ENCODE measurements at places on chromosomes 12 and 14. TPM values are rescaled to one million over a fixed set of nuclear protein-coding genes. Genes with fewer than 3 reads are reported as not detected.

The ADAM20 gene
- 0.85 TPM for total RNA-seq

The TMPRSS12 gene
- total RNA-seq, result 0.45 TPM

The CIROP gene
- total RNA-seq, result 0.40 TPM

The INSM2 gene
- total RNA-seq, result 0.12 TPM

- no peak for DNase-seq
Measured at GRCh38 chr14:51116682-51117081, 21.8 kb upstream of the TRIM9 start.

DNA sequence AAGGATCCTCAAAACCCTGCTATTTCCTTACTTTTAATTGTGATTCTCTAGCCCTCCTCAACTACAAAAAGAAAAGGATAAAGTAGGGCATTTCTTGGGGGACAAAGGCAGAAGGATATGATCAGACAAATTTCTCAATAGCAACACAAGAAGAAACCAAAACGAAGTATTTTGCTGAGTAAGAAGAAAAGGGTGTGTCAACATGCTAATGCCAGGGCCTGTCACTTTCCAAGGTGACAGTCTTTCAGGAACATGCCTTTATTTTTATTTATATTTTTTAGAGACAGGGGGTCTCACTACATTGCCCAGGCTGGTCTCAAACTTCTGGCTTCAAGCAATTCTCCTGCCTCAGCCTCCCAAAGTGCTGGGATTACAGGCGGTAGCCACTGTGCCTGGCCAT is 39.8 kb downstream of the CBX5 start:
- no peak for DNase-seq

DNA sequence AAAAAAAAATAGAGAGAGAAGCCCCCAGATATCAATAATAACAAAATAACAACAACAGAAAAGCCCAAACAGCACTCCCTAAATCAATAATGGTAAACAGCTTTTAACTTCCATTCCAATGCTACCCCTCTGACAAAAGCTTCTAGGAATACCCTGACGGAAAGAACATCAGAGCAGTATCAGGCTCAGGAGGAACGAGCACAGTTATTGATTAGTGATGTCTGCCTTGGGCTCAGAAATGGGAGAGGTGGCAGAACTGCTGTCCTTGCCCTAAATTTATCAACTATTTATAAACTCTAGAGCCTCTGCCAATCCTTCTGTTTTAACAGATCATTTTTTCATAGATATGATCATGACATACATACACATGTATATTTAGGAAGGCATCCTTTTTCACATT is 41.9 kb downstream of the P2RX4 start:
- no peak for DNase-seq

DNA sequence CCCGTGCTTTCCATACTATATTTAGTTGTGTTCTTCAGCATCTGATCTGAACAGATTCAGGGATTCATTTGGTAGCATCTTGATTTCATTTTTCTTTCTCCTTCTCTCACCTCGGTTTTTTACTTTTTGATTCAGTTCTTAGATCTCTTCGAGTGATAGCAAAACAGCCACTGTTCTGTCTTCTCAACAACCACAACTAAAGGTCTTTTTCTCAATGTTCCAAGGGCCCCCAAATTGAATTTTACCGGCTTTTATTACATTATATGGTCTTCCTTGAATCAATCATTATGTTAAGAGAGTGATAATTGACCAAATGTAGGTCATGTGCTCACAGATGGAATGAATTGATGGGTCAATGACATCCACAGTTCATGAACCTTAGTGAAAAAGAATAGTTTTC is 164.5 kb upstream of the LMNTD1 start:
- DNase-seq, result no peak

GRCh38 chr12:110780448-110780847 is 37.8 kb upstream of the PPP1CC start:
- DNase-seq, result no peak

DNA sequence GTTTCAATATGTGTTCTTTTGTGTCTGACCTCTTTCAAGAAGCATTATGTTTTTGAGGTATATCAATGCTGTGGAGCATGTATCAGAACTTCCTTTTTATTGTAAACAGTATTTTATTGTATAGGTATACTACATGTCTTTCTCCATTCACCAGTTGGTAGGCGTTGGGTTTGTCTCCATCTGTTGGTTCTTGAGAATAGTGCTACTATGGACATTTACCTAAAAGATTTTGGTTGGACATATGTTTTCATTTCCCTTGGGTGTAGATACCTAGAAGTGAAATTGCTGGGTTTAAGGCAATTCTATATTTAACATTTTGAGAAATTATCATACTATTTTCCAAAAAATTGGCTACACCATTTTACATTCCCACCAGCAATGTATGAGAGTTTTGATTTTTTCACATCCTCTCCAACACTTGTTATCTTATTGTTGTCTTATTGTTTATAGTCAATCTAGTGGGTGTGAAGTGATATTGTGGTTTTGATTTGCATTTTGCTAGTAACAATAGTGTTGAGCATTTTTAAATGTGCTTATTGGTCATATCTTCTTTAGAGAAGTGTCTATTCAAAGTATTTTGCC is 409.2 kb downstream of the IPO8 start:
- no peak for DNase-seq

DNA sequence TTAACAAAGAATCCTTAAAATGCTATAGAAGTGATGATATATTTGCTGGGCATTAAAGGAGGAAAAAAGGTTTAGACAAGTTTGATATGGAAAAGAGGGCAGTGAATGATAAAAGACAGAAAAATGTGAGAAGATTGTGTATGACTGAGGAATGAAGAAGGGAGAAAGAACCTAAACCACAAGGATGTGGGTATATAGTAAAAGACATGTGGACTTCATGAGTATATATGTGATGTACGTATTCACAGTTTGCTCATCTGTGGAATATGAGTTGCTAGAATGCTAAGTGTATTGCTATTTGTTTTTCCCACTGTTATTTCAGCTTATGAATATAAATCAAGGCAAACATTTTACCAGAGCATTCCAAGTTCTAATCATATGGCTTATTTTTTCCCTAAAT is 2.1 kb upstream of the SLC16A7 start:
- DNase-seq, result no peak

DNA sequence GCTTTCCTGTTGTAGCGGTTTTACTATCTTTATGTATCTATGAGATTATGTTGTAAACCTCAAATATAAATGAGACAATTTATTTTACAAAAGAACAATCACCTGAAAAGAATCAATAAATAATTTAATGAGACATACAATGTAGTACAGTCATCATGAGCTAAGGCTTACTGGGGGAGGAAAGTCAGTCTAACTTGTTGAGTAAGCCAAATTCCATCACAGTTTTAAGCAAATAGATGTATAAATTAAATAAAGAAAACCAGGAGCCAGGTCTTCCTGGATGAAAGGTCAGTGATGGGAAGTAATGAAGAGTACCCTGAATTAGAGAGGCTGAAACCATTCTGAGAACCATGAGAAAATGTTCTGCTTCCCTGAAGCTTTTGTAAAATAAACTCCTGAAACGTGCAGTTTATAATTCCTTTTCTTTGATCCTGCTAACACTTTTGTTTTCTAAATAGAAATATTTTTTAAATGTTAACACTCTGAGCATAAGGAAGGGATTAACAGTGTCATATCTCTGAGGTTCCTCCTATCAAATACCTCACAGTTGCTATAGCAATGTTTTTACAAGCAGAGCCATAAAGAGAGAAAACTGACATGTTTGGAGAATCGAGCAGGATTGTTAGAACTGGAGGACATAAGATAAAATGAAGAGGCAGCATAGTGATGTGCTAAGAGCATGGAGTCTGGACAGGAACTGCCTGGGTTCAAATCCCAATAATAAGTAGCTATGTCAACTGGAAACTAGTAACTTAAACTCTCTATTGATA is 444.9 kb upstream of the FOXG1 start:
- DNase-seq, result no peak

DNA sequence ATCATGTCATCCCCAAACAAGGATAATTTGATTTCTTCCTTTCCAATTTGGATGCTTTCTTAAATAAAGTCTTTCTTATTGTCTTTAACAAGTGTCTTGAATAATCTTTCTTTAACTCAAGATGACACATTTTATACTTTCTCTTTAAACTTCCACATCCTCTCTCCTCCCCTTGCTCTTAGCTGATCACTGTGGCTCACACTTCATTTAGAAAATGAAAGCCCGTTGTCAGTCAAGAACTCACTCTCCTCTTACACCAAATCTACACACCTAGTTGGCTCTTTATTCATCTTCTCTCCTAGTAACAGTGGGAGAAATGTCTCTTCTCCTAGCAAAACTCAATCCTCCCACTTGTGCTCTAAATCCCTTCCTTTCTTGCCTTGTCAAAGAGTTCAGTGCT is 10.4 kb upstream of the RMST start:
- no peak for DNase-seq

GRCh38 chr14:61392297-61392696 is 70.9 kb downstream of the PRKCH start:
- DNase-seq, result no peak

DNA sequence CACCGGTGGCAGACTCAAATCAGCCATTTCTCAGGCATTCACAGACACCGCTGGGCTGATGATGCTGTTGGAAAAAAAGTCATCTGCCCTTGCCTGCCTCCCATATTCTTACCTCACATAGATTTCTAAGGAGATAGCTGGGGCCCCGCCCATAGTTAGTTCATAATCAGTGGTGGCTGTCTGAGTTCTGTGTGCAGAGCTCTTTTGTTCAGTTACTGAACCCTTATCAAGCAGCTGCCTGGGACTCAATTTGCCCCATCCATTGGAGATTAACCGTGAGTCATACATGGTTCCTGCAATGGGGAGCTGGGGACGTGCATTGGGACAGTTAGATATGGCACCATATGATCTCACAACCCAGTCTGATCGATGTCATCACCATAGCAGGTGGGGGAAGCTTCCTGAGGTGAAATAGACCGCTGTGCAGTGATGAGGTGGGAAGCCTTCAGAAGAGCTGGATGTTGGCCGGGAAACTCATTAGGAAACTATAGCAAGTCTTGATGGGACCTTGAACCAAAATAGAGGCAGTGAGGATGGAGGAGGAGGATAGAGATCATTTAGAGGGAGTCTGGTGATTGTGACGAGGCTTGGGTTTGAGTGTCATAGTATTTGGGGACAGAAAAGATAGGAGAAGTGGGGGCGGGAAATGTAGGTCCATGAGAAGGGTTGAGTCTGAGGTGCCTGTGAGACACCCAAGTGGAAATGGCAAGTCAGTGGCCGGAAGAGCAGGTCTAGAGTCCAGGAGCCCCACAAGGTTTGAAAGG is 147.8 kb downstream of the GCH1 start:
- no peak for DNase-seq

DNA sequence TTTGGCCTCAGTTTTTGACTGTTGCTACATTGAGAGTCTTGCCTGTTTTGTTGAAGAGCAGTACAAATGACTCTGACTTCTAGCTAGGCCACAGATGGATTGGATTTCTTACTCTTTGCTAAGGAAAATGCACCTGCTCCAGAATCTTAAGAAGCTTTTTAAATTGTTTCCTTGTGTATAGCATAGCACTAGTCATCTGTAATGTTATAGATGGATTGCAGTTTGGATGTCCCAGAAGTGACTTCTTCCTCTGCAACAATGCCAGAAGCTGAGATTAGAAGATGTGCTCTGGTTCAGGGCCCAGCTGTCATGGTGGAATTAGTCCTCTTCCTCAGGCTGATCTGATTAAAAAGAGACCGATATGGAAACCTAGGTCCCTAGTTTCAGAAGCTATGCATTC is 67.9 kb downstream of the DAAM1 start:
- DNase-seq, result no peak

- DNase-seq, result no peak
Measured at GRCh38 chr12:32476446-32476845, 77.1 kb downstream of the FGD4 start.
